ENCODE measurements at places on chromosomes 11 and 22.
A peak's percentile ranks its signal among the peaks of the same experiment; 100 is the strongest.

GRCh38 chr11:101974255-101974654, 57.9 kb upstream of the ANGPTL5 start:
- no peak for DNase-seq

DNA sequence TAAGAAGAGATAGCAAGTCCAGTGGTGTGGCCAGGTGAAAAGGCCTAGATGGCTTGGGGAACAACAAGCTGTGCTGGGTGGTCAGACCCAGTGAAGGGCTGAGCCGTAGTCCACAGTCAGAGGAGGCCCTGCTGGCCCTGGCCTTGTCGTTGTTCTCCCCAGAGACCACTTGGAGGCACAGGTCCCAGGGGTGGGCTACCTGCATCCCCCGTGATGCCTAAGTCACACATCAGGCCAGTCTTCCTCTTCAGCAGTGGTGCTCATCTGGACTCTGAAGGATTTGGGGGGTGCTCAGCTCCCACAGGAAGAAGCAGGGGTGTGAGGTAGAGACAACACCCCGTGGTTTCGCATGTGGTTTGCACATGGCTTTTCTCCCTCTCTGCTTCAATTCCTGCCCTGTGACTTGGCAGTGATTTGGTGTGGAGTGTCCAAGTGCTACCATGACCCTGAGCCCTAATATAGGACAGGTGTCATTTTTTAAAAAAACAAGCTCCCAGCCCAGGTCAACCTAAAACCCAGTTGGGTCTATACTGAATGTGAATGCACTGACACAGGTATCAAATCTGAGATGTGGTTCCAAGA, 51.0 kb downstream of the ALX4 start:
- DNase-seq, result no peak

GRCh38 chr11:11117730-11118129, 235.3 kb downstream of the CSNK2A3 start:
- DNase-seq, result peak; percentile 2

DNA sequence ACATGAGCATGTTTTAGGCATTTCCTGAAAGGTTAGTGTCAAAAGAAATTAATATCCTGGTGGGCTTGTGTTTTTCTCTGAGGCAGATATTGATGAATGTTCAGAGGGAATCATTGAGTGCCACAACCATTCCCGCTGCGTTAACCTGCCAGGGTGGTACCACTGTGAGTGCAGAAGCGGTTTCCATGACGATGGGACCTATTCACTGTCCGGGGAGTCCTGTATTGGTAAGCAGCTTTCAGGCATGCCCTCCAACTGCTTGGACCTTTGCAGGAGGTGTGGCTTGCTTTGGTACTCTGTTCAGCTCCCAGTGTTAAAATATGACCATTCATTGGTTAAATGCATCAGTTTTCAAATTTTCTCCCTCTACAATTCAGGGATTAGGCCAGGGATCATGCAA, 658.6 kb upstream of the ANO5 start:
- no peak for DNase-seq

DNA sequence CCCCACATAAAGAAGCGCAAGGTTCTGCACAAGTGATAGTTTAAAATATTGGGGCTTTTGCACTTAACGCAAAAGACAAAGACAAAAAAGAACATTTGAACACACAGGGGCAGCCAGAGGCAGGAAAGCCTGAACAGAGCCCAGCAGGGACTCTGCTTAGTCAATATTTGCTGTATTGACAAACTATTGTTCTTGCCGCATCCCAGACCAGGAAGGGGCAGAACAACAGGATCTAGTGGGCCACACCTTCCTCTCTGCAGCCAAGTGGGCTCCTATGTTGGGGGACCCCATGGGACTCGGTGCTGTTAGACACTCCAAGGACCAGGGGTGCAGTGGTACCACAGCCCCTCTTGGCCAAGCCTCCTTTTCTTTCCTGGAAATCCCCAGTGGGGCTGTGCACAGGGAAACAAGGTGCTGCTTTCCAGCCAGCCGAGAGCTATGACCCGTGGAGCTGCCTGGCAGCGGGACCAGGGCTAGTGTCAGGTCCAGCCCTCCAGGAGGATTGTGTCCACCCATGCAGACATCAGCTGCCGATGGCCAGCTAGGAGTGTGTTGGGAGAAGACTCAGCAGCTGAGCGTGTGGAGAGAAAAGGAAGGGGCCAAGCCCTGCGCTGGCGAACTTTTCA, 43.3 kb upstream of the ANO1 start:
- no peak for DNase-seq

DNA sequence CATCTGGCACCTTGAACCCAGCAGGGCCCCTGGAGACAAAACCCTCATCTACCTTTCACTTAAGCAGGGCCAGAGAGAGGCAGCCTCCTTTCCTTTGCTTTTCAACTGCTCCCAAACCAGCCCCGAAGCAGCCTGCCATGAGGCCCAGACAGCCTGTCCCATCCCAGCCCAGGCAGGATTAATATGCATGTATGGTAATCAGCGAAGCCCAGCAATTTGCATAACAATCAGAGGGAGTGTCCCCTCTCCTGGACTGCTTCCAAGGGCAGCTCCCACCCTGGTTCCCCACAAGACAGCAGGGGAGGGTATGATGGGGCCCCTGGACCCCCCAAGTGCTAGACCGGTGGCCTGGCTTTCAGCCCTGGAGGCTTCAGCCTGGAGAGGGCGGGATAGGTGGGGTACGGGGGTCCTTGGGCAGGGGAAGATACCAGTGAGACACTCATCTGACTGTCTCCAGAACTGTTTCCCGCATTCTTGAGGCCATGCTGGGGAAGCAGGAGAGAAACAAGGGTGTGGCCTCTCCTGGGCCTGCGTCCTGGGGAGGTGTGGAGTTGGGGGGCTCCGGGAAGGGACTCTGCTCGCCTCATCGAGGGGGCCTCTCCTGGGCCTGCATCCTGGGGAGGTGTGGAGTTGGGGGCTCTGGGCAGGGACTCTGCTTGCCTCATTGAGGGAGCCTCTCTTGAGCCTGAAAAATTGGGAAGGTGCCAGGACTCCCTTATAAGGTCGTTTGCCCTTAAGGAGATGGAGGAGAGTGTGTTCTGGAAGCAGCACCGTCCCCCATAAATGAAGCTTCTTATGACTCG, 93.2 kb upstream of the PRR5 start:
- no peak for DNase-seq

DNA sequence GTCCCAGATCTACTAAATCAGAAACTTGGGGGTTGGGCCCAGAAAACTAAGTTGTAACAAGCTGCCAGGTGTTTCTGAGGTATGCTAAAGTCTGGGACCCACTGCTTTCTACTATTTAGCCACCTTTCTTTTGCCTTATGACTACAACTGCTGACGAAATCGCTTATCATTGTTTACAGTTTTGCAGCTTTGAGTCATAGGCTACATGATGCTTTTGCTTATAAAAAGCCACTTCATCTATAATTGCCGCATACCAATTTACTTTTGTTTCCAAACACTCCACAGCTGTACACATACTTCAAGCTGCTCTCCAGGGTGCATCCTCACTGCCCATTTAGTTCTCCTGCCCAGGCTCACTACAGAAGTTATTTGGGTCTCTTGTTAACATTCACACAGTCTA, 144.7 kb downstream of the ENTHD1 start:
- no peak for DNase-seq

- DNase-seq, result no peak
These were observed 1.7 kb upstream of the SESN3 start for GRCh38 chr11:95232666-95233065.

GRCh38 chr22:23849009-23850006, 8.4 kb upstream of the SLC2A11 start:
- peak; percentile 82 for DNase-seq

GRCh38 chr22:27195094-27195493, 537.7 kb downstream of the MIAT start:
- no peak for DNase-seq

DNA sequence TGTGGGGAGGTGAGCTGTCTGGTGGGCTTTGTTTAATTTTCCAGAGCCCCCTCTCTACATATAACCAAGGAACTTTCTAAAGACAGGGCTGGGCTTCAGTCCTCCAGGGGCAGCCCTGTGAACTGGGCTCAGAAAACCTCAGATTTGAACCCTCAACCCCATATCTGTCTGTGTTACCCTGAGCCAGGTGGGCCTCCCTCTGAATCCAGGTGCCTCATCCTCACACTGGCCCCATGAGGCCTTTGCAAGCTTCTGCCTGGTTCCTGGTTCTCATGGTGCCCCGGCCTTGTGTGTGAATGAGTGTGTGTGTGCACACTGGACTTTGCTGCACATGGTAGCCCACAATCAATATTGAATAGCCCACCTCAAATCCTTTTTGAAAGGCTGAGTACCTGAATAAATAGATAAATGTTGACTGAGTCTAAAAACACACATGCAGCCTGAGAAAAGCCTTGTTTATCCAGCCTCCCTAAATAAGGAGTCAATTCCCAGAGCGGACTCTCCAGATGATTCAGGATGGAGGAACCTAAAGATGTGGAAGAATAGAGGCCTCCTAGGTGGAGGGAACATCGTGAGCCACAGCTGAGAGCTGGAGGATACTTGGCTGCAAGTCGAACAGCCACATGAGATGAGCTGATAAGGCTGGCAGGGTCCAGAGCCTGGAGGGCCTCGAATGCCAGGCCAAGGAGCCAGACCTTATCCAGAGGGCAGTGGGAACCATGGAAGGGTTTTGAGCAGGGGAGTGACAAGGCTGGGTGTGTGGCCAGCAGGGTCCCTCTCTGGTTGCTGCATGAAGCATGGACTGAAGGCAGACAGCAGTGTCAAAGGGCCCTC, 28.1 kb upstream of the P2RY2 start:
- DNase-seq, result no peak

DNA sequence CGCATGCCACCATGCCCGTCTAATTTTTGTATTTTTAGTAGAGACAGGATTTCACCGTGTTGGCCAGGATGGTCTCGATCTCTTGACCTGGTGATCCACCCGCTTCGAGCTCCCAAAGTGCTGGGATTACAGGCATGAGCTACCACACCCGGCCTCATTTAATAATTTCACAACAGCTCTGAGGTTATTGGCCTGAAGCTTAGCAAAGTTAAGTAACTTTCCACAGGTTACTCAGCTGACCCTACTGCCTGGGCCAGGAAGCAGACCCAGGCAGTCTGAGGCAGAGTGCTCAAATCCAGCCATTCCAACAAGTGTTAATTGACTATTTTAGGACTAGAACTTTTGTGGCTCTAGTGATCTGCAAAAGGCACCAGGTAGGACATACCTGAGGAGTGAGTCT, 52.2 kb upstream of the L3MBTL2 start:
- DNase-seq, result no peak

DNA sequence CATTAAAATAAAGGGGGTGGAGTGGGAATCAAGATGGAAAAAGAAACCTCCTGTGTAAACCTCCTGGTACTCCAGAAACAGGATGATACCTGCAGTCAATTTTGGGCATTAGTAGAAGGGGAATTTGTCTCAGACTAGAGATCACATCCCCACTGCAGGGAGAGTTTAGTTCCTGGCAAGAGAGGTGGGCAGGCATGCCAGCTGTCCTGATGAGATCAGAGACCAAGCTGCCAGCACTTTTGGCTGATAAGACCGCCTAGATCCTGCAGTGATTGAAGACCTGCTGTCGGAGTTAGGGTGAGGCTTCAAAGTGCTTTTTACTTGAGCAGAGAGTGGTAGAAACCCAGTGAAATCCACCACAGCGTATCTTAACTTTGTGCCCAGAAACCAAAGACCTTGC, 29.7 kb upstream of the NELL1 start:
- DNase-seq, result peak; percentile 5

GRCh38 chr11:115104851-115105453, 399.3 kb downstream of the CADM1 start:
- DNase-seq, result no peak

DNA sequence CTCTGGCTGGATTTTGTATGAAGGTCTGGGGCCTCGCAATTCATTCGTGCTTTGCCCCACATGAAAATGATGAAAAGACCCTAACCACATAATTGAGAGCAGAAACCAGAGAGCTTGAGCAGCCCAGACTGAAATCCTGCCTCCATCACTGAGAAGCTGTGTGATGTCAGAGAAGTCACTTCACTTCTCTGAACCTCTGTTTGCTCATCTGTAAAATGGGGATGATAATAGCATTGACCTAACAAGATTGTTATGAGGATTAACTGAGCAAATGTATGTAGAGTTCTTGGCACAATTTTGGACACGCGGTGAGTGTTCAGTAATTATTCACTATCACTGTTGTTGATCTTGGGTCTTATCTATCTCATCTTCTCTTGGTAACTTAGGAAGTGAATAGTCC, 56.2 kb upstream of the ASPHD2 start:
- DNase-seq, result no peak

GRCh38 chr22:44606126-44606525, 95.9 kb upstream of the PRR5 start:
- no peak for DNase-seq

DNA sequence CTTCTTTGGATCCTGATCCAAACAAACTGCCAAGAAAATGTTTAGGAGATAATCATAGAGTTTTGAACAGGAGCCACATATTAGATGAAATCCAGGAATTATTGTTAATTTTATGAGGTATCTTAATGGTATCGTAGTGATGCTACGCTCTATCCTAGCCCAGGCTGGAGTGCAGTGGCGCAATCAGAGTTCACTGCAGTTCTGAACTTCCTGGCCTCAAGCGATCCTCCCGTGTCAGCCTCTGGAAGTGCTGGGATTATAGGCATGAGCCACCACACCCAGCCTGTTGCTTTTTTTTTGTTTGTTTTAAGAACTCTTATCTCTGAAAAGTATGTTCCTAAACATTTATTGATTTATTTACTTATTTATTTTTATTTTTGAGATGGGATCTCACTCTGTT, 2.4 kb downstream of the GSTT4 start:
- no peak for DNase-seq

DNA sequence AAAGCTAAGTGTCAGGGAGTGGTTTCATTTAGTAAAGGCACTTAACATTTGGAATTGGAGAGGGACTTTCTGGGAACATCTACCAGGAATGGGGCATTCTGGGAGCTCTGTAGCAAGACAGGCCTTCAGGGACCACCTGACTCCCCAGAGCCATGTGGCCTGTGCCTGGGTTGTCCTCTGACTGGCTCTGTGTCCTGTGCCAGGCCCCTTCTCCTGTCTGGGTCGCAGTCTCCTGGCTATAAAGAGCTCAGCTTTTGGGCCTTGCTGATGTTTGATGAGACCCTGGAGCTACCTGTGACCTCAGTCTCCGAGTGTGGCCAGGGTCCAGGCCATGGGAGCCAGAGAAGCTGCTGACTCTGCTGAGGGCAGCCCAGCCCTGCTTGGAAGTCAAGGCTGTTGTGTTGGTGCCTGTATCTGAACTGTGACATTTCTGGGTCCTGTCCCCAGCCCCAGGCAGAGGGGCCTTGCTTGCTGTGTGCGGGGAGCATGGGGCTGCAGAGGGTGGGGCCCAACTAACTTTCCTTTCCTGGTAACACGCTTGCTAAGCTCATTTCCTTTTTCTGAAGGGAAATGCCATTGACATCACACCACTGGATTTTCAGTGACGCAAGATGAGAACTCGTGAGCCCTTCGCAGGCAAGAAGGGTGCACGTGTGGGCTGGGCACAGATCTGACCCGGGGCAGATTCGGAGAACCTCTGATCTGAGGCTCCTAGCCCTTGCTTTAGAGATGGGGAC, 41.3 kb downstream of the LRRC32 start:
- DNase-seq, result no peak

- DNase-seq, result peak; percentile 67
These were observed 10.2 kb downstream of the FUT4 start for GRCh38 chr11:94553938-94554337.

DNA sequence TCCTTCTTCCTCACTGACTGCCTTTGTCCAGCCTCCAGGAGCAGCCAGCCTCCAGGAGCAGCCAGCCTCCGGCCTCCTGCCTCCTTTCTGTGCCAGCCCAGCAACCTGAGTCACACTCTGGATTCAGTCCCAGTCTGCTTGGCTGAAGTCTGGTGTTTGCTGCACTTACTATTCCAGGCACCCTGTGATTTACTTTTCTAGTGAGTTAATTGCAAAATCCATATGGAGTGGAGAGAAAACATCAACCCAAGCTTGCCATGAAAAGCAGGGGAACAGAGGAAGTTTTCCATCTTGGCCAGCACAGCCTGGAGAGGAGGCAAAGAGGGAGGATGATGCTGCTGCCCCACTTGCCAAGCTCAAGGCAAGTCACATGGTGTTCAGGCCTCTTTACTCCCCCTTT, 400.5 kb downstream of the TENM4 start:
- no peak for DNase-seq

All from NCI-H82 (cell line).